ENCODE measurements at places on chromosomes 7 and 10. TPM values are rescaled to one million over a fixed set of nuclear protein-coding genes. Genes with fewer than 3 reads are reported as not detected.

GRCh38 chr7:142553216-142553615 is 196.1 kb upstream of the PRSS1 start:
- no peak overlapping the region for H3K27ac ChIP-seq
- H3K4me3 ChIP-seq: no peak overlapping the region
- no peaks in the 10 kb centered on the region for H3K36me3 ChIP-seq
- no peaks in the 10 kb centered on the region for H3K4me1 ChIP-seq
- H3K27me3 ChIP-seq: no peaks in the 10 kb centered on the region
- no peak for DNase-seq

The SPDYE16 gene
- 0.08 TPM for total RNA-seq

The CTNNA3 gene
- not detected for total RNA-seq

- DNase-seq: no peak
- H3K4me1 ChIP-seq: peaks cover 10% of the 10 kb centered on the region
- H3K27me3 ChIP-seq: no peaks in the 10 kb centered on the region
- H3K27ac ChIP-seq: no peak overlapping the region
Observed at GRCh38 chr10:90588222-90588621, 269.6 kb downstream of the HTR7 start.

GRCh38 chr10:30596013-30596412 is 33.5 kb downstream of the LYZL2 start:
- no peak overlapping the region for H3K4me3 ChIP-seq
- DNase-seq: peak; percentile 55
- peaks cover 66% of the 10 kb centered on the region for H3K4me1 ChIP-seq
- H3K27ac ChIP-seq: peak overlapping the region; percentile 30
- no peaks in the 10 kb centered on the region for H3K36me3 ChIP-seq

GRCh38 chr7:138835087-138835486 is 37.1 kb upstream of the ATP6V0A4 start:
- no peak overlapping the region for H3K27ac ChIP-seq
- no peaks in the 10 kb centered on the region for H3K27me3 ChIP-seq
- 0 out of 2 replicates have a peak, but pooled peaks cover 3% of the 10 kb centered on the region for H3K4me1 ChIP-seq
- no peak overlapping the region for H3K4me3 ChIP-seq
- DNase-seq: no peak

- DNase-seq: no peak
- no peaks in the 10 kb centered on the region for H3K36me3 ChIP-seq
- H3K4me1 ChIP-seq: no peaks in the 10 kb centered on the region
- H3K27me3 ChIP-seq: no peaks in the 10 kb centered on the region
Observed at GRCh38 chr10:25555865-25556264, 378.2 kb upstream of the MYO3A start.
